ENCODE measurements at places on chromosomes 1 and 21. TPM values are rescaled to one million over a fixed set of nuclear protein-coding genes. Genes with fewer than 3 reads are reported as not detected.
A peak's percentile ranks its signal among the peaks of the same experiment; 100 is the strongest.

DNA sequence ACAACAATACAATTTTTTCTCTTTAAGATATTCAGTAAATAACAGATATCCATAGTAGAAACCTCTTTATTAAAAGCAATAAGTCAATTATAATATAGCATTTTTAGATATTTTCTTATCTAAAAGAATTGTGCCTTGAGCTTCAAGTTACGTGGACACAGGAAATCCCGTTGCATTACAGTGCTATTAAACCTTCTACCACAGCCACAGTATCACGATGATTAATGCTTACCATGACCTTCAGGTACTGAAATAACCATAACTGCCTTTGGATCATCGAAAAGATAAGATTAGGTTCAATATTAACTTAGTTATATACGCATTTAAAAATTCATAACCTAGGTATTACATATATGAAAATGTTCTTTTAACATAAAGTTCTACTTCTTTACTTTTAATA is 17.9 kb downstream of the B3GALNT2 start:
- peak; percentile 24 for DNase-seq

DNA sequence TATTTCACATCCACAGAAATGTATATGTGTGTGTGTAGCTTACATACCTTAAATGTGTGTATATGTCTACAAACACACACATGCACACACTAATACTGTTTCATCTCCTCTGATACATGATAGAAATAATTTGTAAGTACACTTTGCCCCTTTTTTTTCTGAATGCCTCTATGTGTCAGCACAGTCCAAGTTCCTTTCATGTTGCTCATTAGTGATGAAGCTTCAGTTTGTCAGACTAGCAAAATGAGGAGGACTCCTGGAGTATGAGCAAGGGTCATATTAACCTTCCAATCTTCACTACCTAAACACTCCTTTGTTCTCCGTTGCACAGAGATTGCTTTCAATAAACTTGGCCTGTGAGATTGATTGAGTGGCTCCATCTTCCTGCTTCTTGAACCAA is 935.4 kb downstream of the MRPL39 start:
- no peak for DNase-seq

GRCh38 chr1:91015358-91015780 is 6.5 kb downstream of the ZNF644 start:
- no peak for DNase-seq

The C1orf87 gene
- total RNA-seq, result not detected

DNA sequence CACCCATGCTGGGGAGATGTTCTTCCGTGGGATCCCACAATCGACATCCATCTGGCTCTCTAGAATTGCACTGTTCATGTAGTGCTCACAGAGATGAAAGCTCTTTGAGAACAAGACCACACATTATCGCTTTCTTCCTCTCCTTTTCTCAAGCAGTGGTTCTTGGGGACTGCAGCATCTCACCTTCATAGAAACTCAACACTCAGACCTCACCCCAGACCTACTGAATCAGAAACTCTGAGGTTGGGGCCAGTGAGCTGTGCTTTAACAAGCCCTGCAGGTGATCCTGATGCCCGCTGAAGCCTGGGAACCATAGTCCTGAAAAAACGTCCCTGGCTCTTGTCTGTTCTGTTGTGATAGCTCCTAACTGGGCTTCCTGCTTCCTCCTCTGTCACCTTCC is 251.3 kb upstream of the FGGY start:
- no peak for DNase-seq

- peak; percentile 72 for DNase-seq
Measured at GRCh38 chr1:6967431-6968111, 182.3 kb downstream of the CAMTA1 start.

The ICOSLG gene
- not detected for total RNA-seq

The CFH gene
- total RNA-seq, result 58.0 TPM

GRCh38 chr1:202274611-202275010 is 67.1 kb downstream of the UBE2T start:
- peak; percentile 61 for DNase-seq

The BLZF1 gene
- total RNA-seq, result 58.8 TPM

DNA sequence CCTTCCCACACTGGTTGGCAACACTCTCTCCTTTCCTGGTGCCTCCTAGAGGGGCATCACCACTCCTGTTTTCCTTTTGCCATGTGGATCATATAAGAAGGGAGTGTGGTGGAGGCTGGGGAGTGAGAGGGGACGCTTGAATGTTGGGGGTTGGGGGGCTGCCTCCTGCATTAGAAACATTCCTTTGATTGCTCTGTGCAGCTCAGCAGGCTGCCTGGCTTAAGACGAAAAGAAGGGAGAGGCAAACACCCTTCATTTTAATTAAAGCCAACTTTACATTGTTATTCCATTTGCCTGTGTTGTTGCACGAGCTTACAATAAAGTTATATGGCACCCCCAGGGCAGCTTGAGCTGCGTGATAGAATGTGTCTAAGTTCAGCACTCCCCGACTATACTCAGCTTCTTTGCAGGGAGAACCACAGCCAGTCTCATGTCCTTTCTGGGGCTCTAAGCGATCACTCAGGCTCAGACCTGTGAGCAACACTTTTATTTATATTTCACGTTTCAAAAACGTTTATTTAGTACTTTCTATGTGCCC is 57.4 kb downstream of the FOXD2 start:
- no peak for DNase-seq

DNA sequence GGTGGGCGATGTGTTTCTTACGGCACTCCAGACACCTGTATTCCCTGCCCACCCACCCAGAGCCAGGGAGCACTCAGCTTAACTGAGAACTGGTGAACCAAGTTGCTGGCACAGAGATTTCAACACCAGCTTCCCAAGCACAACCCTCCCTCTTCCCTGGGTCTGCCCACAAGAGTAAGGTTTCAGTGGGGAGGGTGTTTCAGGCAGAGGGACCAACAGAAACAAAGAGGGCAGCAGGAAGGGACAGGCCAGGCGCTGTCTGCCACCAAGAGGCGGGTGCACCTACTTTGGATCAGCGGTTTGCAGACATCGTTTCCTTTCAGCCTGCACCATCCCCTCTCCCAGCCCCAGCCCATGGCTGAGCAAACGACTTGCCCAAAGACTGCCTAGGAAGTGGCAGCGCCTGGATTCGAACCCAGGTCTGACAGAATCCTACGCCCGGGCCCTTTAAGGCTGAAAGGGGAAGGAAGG is 21.9 kb upstream of the ALDH4A1 start:
- peak; percentile 65 for DNase-seq

The SERTAD4 gene
- total RNA-seq, result 4.2 TPM

- DNase-seq, result no peak
Measured at GRCh38 chr1:160121388-160121787, 5.8 kb downstream of the ATP1A2 start.

The DNALI1 gene
- total RNA-seq, result 0.49 TPM

The PGLYRP3 gene
- not detected for total RNA-seq

GRCh38 chr1:198929961-198930599 is 291.2 kb downstream of the PTPRC start:
- peak; percentile 52 for DNase-seq

DNA sequence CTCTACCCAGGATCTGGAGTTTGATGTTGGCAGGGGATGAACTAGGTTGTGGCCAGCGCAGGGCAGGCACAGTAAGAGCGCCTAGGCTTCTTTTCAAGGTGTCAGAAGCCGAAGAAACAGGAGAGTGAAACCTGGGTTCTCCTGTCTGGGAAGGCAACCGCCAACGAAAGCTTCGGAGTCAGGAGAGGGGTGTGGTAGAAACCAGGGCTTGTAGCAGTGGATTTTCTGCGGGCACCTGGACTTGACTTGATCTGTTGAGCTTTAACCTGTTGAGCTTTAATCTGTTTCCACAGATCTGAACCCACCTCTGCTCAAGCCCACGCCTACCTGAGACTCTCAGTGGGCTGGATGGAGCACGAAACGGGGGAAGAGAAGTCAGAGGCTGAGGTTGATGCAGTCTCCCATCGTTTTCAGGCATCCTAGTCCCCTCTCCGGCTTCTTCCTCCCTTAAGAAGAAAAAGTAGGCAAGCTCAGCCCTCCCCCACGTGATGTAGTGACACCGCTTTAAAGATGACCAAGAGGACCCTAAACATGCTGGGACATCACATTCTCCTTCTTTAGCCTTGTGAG is 9.3 kb downstream of the HLX start:
- no peak for DNase-seq

The SEMA4A gene
- 0.37 TPM for total RNA-seq

GRCh38 chr1:115429241-115429640 is 91.2 kb upstream of the NGF start:
- peak; percentile 97 for DNase-seq

The KRTAP7-1 gene
- not detected for total RNA-seq

The MROH9 gene
- not detected for total RNA-seq

DNA sequence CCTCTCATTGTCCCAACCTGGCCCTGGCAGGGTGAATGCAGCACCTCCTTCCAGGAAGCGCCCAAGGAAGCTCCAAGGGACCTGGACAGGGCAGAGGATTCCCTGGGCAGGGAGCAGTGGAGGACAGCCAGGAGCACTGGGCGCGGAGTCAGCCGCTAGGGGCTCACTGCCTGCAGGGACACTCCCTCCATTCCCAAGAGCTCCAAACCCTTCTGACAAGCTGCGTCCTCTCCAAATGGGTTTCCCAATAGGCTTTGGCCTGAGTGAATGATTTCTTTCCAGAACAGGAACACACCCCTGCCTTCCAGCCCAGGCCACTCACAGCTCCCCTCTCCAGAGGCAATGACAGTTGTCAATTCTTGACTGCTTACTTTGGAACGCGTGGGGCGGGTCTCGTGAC is 128.5 kb upstream of the EDN2 start:
- DNase-seq, result no peak

DNA sequence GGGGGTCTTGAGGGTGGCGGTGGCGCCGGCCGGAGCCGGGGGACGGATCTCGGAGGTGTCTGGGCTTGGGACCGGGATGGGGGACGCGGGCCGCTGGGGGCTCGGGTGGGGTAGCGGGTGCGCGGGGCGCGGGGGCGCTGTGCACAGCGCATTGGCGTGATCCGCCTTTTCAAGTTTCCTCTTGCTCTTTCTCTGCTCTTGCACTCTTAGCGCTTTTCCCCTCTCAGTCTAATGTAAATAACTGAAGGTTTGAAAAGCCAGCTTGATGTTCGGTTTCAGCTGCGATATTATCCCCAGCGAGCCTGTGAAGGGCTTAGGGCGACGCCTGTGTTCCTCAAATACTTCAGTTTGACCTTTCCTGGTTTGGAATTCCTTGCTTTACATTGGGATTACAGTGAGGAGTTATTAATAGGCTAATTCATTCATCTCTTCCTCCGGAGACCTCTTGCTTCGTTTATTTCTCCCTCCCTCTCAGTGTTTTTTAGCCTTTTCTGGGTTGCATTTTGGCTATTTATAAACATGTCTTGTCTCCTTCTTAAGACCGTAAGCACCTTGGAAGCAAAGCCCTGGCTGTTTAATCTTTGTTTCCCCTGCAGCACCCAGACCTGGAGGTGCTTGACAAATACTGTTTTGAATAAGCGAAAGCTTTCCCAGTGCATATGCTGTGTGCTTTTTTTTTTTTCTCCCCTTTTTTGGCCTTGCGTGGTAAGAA is 693 bp downstream of the RAB4A start:
- DNase-seq, result peak; percentile 36

GRCh38 chr1:11794446-11795237 is 11.1 kb downstream of the MTHFR start:
- peak; percentile 48 for DNase-seq

The VASH2 gene
- 0.44 TPM for total RNA-seq

- peak; percentile 54 for DNase-seq
Measured at GRCh38 chr1:31811605-31812004, 4.2 kb downstream of the SPOCD1 start.

- no peak for DNase-seq
Measured at GRCh38 chr1:40621821-40622450, 43.5 kb downstream of the RIMS3 start.

- DNase-seq, result peak; percentile 36
Measured at GRCh38 chr1:8493916-8494540, 176.1 kb downstream of the SLC45A1 start.

DNA sequence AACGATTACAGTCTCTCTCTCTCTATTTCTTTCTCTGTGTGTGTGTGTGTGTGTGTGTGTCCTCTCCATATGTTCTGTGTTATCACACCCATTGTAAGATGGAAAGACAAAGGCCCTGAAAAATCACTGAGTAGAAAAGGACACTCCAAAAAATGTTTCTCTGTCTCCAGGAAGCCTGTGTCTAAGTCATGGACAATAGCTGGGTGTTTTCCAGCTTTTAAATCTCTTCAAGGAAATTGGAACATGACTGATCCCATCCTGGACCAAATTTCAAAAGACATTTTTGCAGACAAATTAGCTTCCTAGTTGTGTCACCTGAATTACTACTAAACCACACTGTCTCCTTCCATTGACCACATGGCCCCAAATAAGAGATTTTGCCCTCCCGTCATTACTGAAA is 31.0 kb upstream of the LMX1A start:
- DNase-seq, result no peak

DNA sequence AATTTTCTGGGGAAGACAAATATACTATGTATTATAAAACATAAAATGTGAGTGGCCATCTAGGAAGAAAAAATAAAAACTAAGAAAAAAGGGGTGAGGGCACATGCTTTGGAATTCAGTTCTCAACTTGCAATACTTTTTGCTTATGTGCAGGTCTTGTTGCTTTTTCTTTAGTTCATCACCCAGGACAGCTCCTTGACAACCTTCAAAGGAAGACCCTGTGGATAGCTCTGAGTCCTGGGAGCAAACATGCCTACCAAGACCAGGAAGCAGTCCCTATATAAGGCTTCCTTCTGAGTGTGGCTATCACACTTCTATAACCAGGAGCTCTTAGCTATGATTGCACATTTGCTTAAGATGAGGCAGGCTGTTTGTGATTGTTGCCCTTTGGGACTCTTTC is 78.0 kb downstream of the WDR64 start:
- no peak for DNase-seq

DNA sequence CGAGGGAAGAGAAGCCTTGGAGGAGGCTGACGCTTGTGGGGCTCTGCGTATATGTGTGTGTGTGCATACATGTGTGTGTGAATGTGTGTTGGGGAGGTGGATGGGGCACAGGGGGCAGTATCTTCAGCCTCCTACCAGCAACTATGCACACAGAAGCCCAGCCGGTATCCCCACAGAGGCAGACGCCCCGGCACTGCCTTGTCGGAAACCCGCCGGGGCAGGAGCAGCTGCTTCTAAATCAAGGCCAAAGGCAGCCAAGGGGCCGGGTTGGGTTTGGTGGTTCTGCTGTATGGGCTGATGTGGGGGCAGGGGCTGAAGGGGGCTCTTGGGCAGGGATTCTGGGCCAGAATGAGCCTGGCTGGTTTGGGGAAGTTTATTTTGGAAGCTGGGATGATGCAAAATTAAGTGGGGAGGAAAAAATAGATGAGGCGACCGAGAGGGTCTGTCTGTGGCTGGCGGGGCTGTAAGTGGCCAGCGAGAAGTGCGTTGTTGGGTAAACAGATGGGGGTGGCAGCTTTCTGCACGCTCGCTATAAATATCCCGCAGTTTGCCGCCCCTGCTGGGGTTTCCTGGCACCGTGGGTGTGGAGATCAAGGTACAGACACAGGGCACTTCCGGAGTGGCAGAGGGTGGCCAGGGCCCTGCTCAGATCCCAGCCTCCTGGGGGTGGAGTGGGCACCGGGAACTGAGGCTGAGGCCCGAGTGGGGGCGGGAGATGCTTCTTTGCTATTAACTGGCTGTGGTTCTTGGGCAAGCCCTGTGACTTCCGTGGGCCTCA is 11.0 kb upstream of the WNT4 start:
- no peak for DNase-seq

- no peak for DNase-seq
Measured at GRCh38 chr1:52474807-52475206, 70.4 kb downstream of the PRPF38A start.

GRCh38 chr1:29800522-29800956 is 564.2 kb downstream of the PTPRU start:
- no peak for DNase-seq
